Body of pancreas (tissue), 4 donors: ENCODE measurements at places on chromosomes 13 and 19. TPM values are rescaled to one million over a fixed set of nuclear protein-coding genes. Genes with fewer than 3 reads are reported as not detected.

GRCh38 chr13:72004784-72005374 is 137.9 kb upstream of the DACH1 start:
- no peaks in the 10 kb centered on the region for H3K27me3 ChIP-seq
- H3K4me3 ChIP-seq: no peak overlapping the region
- H3K36me3 ChIP-seq: no peaks in the 10 kb centered on the region
- no peaks in the 10 kb centered on the region for H3K4me1 ChIP-seq
- DNase-seq: no peak
- no peak overlapping the region for H3K27ac ChIP-seq

DNA sequence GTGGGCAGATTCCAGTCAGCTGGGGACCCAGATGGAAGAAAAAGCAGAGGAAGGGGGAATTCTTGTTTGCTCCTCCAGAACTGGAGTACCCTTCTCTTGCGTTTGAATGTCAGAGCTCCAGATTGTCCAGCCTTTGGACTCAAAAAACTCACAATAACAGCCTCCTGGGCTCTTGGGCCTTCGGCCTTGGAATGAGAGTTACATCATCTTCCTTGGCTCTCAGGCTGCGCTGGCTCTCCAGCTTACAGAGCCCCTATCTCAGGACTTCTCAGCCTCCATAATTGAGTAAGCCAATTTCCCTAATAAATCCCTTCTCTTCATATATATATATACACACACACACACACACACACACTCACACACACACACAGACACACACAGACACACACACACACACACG is 1215.7 kb upstream of the SLC10A2 start:
- no peaks in the 10 kb centered on the region for H3K4me1 ChIP-seq
- no peak overlapping the region for H3K27ac ChIP-seq
- H3K27me3 ChIP-seq: no peaks in the 10 kb centered on the region
- no peaks in the 10 kb centered on the region for H3K36me3 ChIP-seq

- DNase-seq: peak; percentile 79
- peak overlapping the region; percentile 39 for H3K27ac ChIP-seq
- peak overlapping the region; percentile 44 for H3K4me3 ChIP-seq
- H3K4me1 ChIP-seq: peaks cover 12% of the 10 kb centered on the region
These were observed 29.8 kb upstream of the GRTP1 start for GRCh38 chr13:113393563-113394338.

DNA sequence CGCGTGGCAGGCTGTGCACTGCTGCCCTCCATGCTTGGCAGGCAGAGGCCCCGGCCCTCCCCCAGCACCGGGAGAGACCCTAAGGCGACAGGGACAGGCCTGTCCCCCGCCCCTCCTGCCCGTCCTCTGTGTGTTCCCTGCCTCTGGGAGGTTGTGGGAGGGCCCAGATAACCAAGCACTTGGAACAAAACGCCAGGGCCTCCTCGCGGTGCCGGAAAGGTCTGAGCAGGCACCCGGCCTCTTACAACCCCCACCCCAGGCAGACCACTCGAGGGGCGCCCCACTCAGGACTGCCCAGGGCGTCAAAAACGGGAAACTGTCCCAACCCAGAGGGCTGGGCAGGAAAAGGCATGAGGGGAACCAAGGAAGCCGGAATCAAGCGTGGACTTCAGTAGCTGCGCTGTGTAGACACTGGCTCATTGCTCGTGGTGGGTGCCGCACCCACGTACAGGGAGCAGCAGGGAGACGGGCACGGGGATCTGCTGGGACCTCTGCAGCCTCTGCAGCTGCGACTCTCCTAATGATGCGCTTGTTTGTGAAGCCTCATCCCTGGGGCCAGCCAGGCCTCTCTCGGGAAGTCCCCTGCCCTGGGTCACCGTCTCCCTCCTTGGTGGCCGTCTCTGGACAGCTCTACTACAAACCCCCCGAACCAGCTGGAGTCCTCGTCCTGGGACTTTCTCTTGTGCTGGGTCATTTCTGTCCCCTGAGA is 20.0 kb downstream of the GNA11 start:
- no peaks in the 10 kb centered on the region for H3K27me3 ChIP-seq
- DNase-seq: no peak
- H3K4me3 ChIP-seq: no peak overlapping the region
- H3K27ac ChIP-seq: no peak overlapping the region
- H3K36me3 ChIP-seq: peaks cover 6% of the 10 kb centered on the region

- H3K4me1 ChIP-seq: peaks cover 79% of the 10 kb centered on the region
- no peak overlapping the region for H3K4me3 ChIP-seq
- H3K27ac ChIP-seq: peak overlapping the region; percentile 33
These were observed 4.9 kb downstream of the IRS2 start for GRCh38 chr13:109781384-109782065.

DNA sequence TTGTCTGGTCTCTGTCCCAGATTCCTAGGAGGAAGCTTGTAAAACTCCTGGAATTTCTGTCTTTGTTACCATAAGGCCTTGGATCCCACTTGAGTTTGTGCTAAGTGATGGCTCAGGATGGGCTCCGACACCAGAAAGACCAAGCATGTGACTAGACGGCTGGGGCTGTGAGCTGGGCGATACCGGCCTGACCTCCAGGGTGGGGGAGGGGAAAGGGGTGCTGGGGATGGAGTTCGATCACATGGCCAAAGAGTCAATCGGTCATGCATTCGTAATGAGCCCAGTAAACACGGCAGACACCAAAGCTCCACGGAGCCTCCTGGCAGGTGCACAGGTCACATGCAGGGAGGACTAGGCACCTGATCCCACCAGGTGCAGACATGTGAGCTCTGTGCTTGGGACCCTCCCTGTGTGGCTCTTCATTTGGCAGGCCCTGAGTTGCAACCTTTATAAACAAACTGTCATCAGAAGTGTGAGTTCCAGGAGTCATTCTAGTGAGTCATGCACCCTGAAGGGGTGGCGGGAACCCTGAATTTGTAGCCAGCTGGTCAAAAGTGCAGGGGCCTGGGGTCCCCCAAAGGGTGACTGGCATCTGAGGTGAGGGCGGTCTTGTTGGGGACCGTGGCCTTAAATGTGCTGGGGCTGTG is 27.1 kb downstream of the ELAVL1 start:
- peaks cover 5% of the 10 kb centered on the region for H3K36me3 ChIP-seq
- no peak for DNase-seq
- no peaks in the 10 kb centered on the region for H3K4me1 ChIP-seq

DNA sequence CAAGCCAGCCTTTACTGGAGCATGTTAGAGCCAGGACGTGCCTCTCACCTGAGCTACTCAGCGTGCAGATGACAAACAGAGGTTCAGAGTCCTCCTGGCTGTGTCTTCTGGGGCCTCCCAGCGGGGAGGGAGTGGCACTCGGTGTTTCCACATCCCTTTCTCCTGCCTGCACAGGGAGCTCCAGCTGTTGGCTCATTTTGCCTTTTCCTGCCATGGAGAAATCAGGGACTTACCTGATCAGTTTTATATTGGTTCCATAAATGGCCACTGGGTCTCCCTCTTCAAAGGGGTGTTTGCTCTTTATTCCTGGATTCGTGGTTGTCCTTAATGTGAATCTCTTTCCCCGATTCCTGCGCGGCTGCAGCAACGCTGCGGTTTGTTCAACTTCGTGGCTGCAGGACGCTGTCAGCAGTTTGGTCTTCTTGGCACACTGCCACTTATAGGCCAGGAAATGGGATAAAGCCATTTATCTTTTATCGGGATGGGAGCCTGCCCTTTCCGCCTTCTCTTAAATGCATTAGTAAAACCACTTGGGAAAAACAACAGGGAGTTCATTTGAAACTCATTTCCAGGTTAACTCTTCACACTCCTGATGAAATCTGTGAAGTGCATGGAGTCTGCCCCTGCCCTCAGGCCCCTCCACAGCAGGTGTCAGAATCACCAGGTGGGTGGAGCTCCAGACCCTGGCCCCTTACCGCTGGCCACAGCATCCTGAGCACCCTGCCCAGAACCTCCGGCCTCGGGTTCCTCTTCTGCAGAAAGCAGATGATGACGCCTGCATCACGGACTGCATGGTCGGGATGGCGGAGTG is 39.8 kb upstream of the MCF2L start:
- no peaks in the 10 kb centered on the region for H3K36me3 ChIP-seq
- H3K4me3 ChIP-seq: no peak overlapping the region
- DNase-seq: no peak
- H3K27ac ChIP-seq: peak overlapping the region; percentile 6
- peaks cover 16% of the 10 kb centered on the region for H3K4me1 ChIP-seq

DNA sequence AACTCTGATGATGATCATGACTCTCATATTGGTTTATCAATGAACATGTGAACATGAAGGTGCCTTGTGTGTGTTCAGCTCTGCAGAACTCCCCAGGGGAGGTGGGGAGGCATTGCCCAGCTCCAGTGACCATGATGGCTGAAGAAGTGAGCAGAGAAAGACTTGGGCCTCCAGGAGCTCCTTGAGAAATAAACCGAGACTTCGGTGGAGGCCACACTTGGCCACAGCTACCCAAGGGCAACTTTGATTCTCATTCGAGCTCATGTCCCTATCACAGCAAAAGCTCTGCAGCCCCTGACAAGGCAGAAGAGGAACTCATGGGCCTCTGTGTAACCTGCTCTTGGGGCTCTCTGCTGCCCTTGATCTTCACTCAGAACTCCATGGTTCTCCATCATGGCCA is 44.1 kb upstream of the ZNF536 start:
- H3K36me3 ChIP-seq: no peaks in the 10 kb centered on the region
- no peak overlapping the region for H3K27ac ChIP-seq
- no peak for DNase-seq
- H3K4me3 ChIP-seq: no peak overlapping the region

- no peak for DNase-seq
- H3K36me3 ChIP-seq: no peaks in the 10 kb centered on the region
- H3K4me1 ChIP-seq: no peaks in the 10 kb centered on the region
- no peak overlapping the region for H3K4me3 ChIP-seq
- H3K27me3 ChIP-seq: no peaks in the 10 kb centered on the region
These were observed 91.3 kb downstream of the SPRY2 start for GRCh38 chr13:80249516-80250212.

GRCh38 chr13:63288576-63288975 is 1872.9 kb upstream of the PCDH20 start:
- DNase-seq: no peak
- H3K4me3 ChIP-seq: no peak overlapping the region
- H3K36me3 ChIP-seq: no peaks in the 10 kb centered on the region
- no peaks in the 10 kb centered on the region for H3K27me3 ChIP-seq

- H3K4me3 ChIP-seq: no peak overlapping the region
- no peak overlapping the region for H3K27ac ChIP-seq
- no peak for DNase-seq
- no peaks in the 10 kb centered on the region for H3K27me3 ChIP-seq
These were observed 38.4 kb downstream of the ZDHHC20 start for GRCh38 chr13:21420706-21421105.

- no peak overlapping the region for H3K27ac ChIP-seq
- no peak for DNase-seq
- no peaks in the 10 kb centered on the region for H3K27me3 ChIP-seq
- H3K4me1 ChIP-seq: no peaks in the 10 kb centered on the region
These were observed 55.1 kb upstream of the C1QTNF9 start for GRCh38 chr13:24254146-24254841.

DNA sequence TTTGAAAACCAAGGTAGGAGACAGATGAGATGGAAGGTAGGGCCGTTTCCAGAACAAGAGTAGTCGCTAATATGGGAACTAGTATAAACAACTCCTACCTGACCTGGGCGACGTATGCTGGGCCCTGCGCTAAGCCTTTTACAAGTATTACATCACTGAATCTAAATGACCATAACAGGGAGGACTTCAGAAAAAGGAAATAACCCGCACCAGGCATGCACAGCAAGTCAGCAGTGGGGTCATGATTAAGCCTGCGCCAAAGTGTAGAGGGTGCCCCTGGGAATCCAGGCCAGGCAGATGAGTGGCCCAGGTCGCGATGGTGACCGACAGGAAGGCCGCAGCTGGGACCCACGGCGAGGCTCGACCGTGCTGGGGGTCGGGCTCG is 613 bp downstream of the ATP13A1 start:
- no peaks in the 10 kb centered on the region for H3K27me3 ChIP-seq
- H3K4me3 ChIP-seq: peak overlapping the region; percentile 50
- H3K27ac ChIP-seq: peak overlapping the region; percentile 87

GRCh38 chr19:16296713-16297112 is 27.9 kb upstream of the KLF2 start:
- H3K27me3 ChIP-seq: no peaks in the 10 kb centered on the region
- peaks cover 18% of the 10 kb centered on the region for H3K4me1 ChIP-seq
- H3K36me3 ChIP-seq: no peaks in the 10 kb centered on the region
- no peak for DNase-seq

- no peaks in the 10 kb centered on the region for H3K36me3 ChIP-seq
- no peak overlapping the region for H3K4me3 ChIP-seq
- peaks cover 14% of the 10 kb centered on the region for H3K4me1 ChIP-seq
- no peak overlapping the region for H3K27ac ChIP-seq
- no peak for DNase-seq
These were observed 3.2 kb upstream of the ABCC4 start for GRCh38 chr13:95304453-95304852.

- peaks cover 28% of the 10 kb centered on the region for H3K4me1 ChIP-seq
- no peaks in the 10 kb centered on the region for H3K36me3 ChIP-seq
- no peak overlapping the region for H3K4me3 ChIP-seq
- no peak for DNase-seq
- H3K27me3 ChIP-seq: no peaks in the 10 kb centered on the region
These were observed 4.3 kb downstream of the NOTCH3 start for GRCh38 chr19:15196360-15197005.

DNA sequence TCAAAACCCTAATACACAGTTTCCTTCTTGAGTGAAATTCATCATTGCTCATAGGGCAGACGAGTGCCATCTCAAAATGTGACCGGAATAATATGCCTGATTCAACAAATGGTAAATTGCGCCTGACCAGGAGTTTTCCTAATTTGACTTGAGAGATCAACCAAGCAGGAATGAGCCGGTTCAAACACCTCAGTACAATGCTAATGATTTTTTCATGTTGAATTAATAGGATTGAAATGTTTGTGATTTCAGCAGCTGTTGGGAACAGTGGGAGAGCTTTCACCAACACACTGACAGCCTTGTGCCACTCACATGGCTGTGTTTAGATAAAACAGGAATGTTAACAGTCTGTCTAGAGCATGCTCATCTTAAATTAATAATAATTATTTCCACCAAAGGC is 484.8 kb downstream of the PCDH9 start:
- H3K27ac ChIP-seq: no peak overlapping the region
- H3K36me3 ChIP-seq: no peaks in the 10 kb centered on the region
- DNase-seq: no peak
- H3K4me1 ChIP-seq: no peaks in the 10 kb centered on the region

The KIR2DL1 gene
- total RNA-seq: not detected

The RPL13A gene
- 1,758 TPM for total RNA-seq

The PDE4C gene
- total RNA-seq: 0.26 TPM

The KLK3 gene
- total RNA-seq: not detected

The SBK2 gene
- total RNA-seq: not detected

The LNX2 gene
- total RNA-seq: 23.1 TPM

The TINCR gene
- 0.52 TPM for total RNA-seq

The KLK8 gene
- not detected for total RNA-seq

The ZNF836 gene
- total RNA-seq: 12.2 TPM

The INSR gene
- total RNA-seq: 243 TPM
